ENCODE measurements at places on chromosomes 11 and 22.

GRCh38 chr11:113721462-113722066 lies 15.5 kb upstream of the TMPRSS5 start:
- no peak for DNase-seq

DNA sequence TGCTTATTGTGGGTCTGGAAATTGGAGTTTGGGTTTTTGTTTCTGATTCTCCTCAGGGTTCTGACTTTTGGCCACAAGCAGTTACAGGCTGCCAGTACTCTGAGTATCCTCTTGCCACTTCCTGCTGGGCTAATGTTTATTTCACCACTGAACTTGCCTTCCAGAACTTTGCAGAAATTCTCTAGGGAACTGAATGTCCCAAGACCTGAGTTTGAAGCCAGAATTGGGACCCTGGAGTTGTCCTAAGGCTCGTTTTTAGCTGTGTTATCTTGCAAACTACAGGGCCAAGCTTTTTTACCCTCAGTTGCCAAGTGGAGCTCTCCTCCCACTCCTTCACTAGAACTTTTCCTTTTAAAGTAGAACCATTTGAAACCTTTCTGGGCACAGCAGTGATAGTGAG lies 89.9 kb downstream of the FAT3 start:
- no peak for DNase-seq

DNA sequence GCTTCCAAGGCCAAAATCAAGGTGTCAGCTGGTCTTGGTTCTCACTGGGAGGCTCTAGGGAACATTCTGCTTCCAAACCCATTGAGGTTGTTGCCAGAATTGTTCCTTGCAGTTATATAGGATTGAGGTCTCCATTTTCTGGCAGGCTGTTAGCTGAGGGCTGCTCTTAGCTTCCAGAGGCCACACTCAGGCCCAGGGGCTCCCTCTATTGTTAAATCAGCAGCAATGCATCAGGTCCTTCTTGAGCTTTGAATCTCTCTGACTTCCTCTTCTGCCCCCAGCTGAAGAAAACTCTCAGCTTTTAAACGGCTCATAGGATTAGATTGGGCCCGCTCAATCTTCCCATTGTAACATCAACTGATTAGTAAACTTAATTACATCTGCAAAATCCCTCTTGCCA lies 39.3 kb upstream of the BSX start:
- no peak for DNase-seq

GRCh38 chr11:70265341-70265740 lies 5.1 kb upstream of the PPFIA1 start:
- no peak for DNase-seq

DNA sequence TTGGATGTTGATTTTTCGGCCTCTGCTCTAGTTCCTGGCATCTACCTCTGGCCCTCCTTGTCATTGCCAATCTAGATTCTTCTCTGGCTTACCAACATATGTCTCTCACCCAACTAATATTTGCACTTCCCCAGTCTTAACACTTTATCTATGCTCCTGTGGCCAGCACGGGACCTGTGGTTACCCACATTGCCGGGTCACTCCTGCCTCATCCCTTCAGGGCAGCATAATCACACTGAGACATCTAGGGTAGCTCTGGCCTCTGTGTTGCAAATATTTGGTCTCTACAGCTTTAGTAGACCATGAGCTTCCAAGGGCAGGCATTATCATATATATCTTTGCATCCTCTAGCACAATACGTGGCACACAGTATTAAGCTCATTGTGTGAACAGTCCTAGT lies 182.0 kb upstream of the ARHGAP20 start:
- DNase-seq: no peak

- DNase-seq: no peak
These were observed 136.3 kb downstream of the TEAD1 start for GRCh38 chr11:12810568-12810894.

- no peak for DNase-seq
These were observed 160.5 kb downstream of the DDX10 start for GRCh38 chr11:108825381-108825780.

- DNase-seq: no peak
These were observed 47.6 kb downstream of the GGTLC2 start for GRCh38 chr22:22691716-22692701.

DNA sequence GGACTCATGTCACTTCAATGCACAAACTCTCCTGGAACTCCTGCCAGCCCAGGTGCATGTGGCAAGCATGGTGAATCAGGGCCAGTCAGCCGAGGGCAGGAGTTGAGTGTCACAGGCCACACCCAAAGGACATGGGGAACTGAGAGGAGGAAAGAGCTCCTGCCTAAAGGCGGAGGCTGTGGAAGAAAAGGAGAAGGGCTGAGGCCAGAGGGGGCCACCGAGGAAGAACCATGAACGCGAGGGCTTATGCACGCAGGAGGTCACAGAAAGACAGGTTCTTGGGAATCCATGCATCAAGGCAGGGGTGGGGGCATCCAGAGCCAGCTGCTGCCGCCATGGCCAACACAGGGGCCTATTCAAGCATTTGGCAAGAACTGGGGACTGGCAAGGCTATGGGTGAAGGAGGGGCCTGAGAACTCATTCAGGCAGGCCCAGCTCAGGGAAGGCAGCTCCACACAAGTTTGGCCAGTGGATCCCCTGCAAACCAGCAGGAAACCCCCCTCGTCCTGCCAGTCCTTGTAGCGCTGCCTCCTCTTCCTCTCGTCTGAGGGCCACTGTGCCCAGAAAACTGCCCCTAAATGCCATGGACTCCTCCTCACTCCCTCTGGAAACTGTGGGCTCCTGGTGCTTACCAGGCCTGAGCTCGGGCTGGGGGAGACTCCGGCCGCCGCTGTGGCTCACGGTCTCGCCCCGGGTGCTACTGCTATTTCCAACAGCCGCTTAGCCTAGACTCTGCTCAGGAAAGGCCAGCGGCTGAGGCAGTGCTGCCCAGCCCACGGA lies 15.4 kb downstream of the PPM1F start:
- no peak for DNase-seq

- DNase-seq: no peak
These were observed 668.0 kb downstream of the BRD1 start for GRCh38 chr22:49159711-49160110.

- no peak for DNase-seq
These were observed 4747.7 kb upstream of the OR11H1 start for GRCh38 chr22:10780281-10780680.

- DNase-seq: no peak
These were observed 9.0 kb downstream of the KIRREL3 start for GRCh38 chr11:126991596-126991995.

GRCh38 chr11:29527391-29527936 lies 489.4 kb downstream of the KCNA4 start:
- no peak for DNase-seq

DNA sequence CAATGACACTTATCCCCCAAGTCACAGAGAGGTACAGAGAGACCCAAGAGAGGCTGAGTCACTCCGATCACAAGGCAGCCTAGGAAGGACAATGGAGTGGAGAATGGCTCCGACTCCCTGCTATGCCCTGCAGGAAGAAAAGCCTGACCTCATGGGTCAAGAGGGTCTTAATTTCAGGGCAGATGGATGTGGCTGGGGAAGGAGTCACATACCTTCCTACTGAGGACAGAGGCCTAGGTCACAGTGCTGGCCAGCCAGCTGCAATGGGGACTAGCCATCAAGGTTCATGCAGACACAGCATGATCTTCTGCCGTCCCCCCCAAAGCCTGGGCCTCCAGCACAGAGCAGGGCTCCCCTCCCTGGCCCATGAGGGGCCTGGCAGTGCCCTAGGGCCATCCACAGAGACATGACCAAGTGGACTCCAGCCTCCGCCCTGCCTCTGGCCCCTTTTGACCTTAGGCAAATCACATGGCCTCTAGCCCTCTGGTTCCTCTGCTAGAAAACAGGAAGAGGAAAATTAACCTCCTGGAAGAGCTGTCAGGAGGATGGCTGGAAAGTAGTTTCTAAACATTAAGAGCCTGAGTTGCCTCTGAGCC lies 1.8 kb downstream of the ARRB1 start:
- no peak for DNase-seq

- DNase-seq: no peak
These were observed 160.5 kb upstream of the NAV2 start for GRCh38 chr11:19552161-19552560.

All from cortex of kidney (tissue), 1 donor.